CD4-positive, CD25-positive, alpha-beta regulatory T cell (primary cell): ENCODE measurements at places on chromosomes 12 and 14. TPM values are rescaled to one million over a fixed set of nuclear protein-coding genes. Genes with fewer than 3 reads are reported as not detected.

KCNJ8 gene
- 0.15 TPM for polyA plus RNA-seq

NPC2 gene
- polyA plus RNA-seq, result 102 TPM

RD3L gene
- not detected for polyA plus RNA-seq

RDH12 gene
- polyA plus RNA-seq, result not detected

ADCY4 gene
- polyA plus RNA-seq, result not detected

ART4 gene
- not detected for polyA plus RNA-seq

GPRC5D gene
- 1.5 TPM for polyA plus RNA-seq

GARIN6 gene
- not detected for polyA plus RNA-seq

STON2 gene
- not detected for polyA plus RNA-seq

RIPK3 gene
- 14.9 TPM for polyA plus RNA-seq

ACSM4 gene
- polyA plus RNA-seq, result not detected

SRRM4 gene
- not detected for polyA plus RNA-seq

PRB2 gene
- polyA plus RNA-seq, result not detected

FBXL14 gene
- 24.3 TPM for polyA plus RNA-seq

SOCS2 gene
- 26.7 TPM for polyA plus RNA-seq

C12orf54 gene
- polyA plus RNA-seq, result not detected

MYRFL gene
- polyA plus RNA-seq, result not detected

ARHGEF40 gene
- polyA plus RNA-seq, result 0.07 TPM

KRT7 gene
- 0.56 TPM for polyA plus RNA-seq

SOX5 gene
- polyA plus RNA-seq, result not detected

AMDHD1 gene
- not detected for polyA plus RNA-seq

FBRSL1 gene
- polyA plus RNA-seq, result 0.28 TPM

VASH1 gene
- polyA plus RNA-seq, result 1.1 TPM

TMED10 gene
- 251 TPM for polyA plus RNA-seq
